ENCODE measurements at places on chromosomes 5 and 9.

DNA sequence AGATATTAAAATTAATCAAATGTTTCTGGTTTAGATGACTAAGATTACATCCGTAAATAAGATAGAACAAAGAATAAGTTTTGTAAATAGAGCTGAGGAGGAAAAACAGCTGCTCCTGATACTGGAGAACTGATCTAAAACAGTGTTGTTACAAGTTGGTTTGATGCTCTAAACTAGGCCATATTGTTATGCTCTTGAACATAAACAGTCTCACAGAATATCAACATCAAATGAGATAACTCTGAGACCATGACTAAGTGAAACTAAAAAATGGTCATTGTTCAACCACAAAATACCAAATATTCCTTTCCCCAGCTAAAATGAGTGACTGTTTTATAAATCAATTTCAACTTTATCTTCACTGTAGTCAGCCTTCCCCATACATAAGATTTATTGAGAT, 16.5 kb upstream of the SRFBP1 start:
- no peak for DNase-seq

GRCh38 chr5:54040804-54041203, 269.6 kb downstream of the ARL15 start:
- no peak for DNase-seq

- no peak for DNase-seq
Measured at GRCh38 chr5:140043508-140043872, 391 bp upstream of the NRG2 start.

DNA sequence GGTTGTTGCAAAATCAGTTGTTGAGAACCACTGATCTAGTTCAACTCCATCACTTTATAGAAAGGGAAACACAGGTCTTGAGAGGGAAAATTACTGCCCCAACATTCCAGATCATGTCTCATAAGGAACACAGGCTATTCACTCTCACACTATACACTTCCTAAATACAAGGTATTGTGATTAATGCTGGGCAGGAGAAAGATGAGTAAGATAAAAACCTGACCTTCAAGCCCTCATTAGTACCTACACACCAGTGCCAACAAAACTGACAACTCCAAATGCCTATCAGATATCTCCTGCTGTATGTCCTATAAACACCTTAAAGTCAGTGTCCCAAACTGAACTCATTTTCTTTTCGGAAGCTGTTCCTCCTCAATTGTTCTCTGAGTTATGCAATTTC, 8.2 kb downstream of the GNE start:
- DNase-seq: no peak

DNA sequence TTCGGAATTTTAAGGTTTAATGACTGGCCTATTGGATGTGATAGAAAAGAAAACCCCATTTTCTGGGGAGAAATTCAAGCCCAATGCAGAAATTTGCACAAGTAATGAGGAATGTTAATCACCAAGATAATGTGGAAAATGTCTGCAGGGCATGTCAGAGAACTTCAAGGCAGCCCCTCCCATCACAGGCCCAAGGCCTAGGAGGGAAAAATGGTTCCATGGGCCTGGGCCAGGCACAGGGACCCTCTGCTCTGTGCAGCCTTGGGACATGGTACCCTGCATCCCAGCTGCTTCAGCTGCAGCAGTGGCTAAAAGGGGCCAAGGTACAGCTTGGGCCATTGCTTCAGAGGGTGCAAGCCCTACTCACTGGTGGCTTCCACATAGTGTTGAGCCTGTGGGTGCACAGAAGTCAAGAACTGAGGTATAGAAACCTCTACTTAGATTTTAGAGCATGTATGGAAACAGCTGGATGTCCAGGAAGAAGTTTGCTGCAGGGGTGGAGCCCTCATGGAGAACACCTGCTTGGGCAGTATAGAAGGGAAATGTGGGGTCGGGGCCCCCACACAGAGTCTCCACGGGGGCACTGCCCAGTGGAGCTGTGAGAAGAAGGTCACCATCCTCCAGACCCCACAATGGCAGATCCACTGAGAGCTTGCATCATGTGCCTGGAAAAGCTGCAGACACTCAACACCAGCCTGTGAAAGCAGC, 12.2 kb downstream of the FBXO10 start:
- DNase-seq: no peak

GRCh38 chr9:71895117-71895516, 15.9 kb downstream of the ABHD17B start:
- DNase-seq: no peak

GRCh38 chr5:153537207-153537606, 46.7 kb downstream of the GRIA1 start:
- no peak for DNase-seq

GRCh38 chr9:75889977-75890471, 449 bp upstream of the PCSK5 start:
- DNase-seq: no peak

GRCh38 chr5:124748687-124749594, 2.5 kb upstream of the ZNF608 start:
- DNase-seq: no peak

- DNase-seq: no peak
Measured at GRCh38 chr9:121156263-121156731, 45.4 kb downstream of the RAB14 start.

GRCh38 chr5:145925803-145926202, 10.6 kb upstream of the SH3RF2 start:
- DNase-seq: no peak

DNA sequence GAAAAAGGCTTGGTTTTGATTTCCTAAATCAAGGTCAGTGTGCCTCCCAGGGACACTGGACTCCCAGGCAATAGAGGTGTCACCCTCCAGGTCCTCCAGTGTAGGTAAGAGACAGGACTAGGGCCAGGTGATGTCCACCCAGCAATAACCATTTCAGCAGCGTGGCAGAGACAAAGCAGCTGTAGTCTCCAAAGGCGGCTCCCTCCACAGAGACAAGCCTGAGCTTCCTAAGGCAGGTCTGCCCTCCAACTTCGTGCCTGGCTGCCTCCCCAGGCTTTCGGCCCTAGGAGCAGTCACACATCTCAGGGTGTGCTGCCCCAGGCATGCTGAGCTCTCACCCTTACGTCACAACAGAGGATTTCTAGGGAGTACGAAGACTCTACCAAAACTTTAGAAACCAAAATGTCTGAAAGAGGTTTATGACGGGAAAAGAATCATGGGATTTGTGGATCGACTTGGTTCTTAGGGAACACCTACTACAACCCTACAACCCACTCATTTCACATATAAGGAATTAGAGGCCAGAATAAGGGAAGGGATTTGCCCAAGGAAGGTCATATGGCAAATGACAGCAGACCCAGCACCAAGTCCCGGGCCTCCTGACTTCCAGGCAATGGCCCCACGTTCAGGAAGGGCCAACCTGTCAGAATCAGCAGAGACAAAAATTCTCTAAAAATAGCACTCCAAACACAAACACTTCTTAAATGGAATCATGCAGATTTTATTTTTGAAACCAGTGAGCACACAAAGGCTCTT, 105.5 kb downstream of the KLHL3 start:
- DNase-seq: no peak

GRCh38 chr5:5480481-5481111, 58.1 kb downstream of the ICE1 start:
- no peak for DNase-seq

GRCh38 chr9:93950619-93951601, 4.2 kb downstream of the BARX1 start:
- no peak for DNase-seq

DNA sequence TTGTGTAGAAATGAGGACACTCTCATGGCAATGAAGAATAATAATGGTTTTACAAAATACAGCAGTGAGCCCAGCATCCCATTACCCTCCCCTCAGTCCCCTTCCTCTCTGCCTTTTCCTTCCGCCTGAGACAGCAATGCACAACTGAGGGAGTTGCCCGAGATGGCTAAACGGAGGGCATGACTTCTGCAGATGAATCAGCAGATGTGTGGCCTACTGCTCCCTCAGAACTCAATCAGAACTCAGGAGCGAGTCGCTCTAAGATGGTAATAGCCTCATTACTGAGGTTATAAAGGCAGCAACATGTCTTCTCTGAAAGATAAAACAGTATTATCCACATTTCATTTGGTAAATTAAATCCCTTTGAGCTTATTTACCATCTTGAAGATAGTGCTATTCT, 326.6 kb downstream of the ENC1 start:
- no peak for DNase-seq

DNA sequence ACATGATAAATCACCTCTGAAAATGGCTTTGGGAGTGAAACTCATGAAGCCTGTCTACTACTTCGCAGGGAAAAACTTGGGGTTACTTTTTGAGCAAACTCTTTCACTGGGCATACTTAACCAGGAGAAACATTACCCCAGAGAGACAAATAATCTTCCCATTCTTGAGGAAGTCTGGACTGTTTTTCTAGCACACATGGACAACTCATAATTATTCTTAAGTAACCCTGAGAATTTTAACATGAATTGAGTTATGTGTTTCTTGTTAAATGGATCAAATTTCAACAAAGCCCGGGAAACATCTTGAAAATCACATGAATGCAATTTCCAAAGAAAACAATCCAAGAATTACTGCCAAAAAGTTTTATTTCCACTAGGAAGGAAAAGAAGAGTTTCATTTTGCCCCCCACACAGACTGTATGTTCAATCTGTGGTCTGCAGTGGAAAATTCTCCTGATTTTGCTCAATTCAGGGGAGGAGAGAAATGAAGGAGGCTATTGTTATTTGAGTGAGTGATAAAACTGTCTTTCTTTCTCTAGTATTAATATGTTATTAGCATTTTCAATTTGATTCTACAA, 564.8 kb upstream of the CLINT1 start:
- no peak for DNase-seq

DNA sequence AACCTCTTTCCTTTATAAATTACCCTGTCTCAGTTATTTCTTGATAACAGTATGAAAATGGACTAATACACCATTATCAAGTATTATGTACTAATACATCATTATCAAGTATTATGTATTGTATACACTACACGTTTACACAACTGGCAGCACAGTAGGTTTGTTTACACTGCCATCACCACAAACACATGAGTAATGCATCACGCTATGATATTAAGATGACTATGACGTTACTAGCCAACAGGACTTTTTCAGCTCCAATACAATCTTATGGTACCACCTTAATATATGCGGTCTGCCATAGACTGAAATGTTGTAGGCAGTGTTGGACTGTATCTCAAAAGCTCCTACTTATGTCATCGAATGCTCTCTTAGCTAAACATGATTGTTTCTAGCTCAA, 28.2 kb downstream of the PRELID2 start:
- no peak for DNase-seq

GRCh38 chr9:108241384-108242073, 614.3 kb downstream of the ACTL7B start:
- no peak for DNase-seq

- no peak for DNase-seq
Measured at GRCh38 chr9:116368680-116369079, 215.1 kb downstream of the PAPPA start.

- DNase-seq: no peak
Measured at GRCh38 chr9:131720330-131720729, 19.5 kb downstream of the RAPGEF1 start.

GRCh38 chr5:138110266-138110963, 26.6 kb downstream of the WNT8A start:
- DNase-seq: no peak

- no peak for DNase-seq
Measured at GRCh38 chr9:7454624-7455023, 345.0 kb downstream of the DMAC1 start.

GRCh38 chr5:36052538-36052937, 14.1 kb downstream of the UGT3A2 start:
- no peak for DNase-seq

DNA sequence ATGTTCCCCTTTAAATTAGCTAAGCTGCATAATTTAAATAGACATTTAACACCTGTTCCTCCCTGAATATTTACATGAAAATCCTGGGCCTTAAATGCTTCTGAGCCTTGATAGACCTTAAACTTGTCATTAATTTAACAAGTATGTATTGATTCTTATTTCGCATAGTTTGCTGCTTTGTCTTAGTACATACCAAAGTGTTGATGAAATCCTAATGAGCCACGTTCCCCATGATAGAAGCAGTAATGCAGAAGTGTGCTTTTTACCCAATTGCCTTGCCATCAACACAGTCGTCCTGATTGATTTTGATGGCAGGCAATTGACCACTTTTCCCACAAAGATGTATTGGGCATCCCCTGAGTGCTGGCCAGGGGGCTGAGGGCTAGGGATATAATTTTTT, 213.5 kb downstream of the SGCD start:
- no peak for DNase-seq

DNA sequence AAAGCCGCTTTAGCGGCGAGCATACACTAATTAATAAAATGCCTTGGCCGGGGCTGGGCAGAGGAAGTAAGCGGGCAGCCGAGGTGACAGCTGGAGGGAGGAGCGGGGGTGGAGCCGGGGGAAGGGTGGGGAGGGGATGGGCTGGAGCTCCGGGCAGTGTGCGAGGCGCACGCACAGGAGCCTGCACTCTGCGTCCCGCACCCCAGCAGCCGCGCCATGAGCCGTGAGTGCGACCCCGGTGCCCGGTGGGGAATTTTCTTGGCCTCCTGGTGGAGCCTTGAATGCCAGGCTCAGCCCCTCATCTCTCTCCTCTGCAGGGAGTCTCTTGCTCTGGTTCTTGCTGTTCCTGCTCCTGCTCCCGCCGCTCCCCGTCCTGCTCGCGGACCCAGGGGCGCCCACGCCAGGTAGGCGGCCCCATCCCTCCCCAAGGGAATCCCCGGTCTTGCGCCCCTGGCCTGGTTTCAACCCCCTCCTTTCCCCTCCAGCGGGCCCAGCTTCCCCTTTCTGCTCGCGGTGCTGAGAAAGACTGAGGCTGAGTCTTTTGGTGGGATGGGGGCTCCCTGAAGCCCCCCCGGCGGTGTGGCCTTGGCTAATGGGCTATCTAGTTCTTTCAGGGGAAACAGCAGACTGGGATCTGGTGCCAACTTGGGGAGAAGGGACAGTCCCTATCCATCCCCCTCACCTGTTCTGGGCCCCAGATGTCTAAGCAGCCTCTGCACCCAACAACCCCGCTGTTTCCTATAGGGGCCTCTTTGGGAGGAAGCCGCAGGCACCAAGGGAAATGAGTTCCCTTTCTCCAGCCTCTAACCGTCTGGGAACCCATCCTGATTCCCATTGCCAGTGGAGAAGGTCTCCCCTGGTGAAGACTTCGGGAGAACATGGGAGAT, at the start of gene PTGS1:
TSS of gene PTGS1 (plus strand) at position 156 of the 887 bp plus-strand sequence. CDS start at position 217, 61 bp downstream.
- no peak for DNase-seq

DNA sequence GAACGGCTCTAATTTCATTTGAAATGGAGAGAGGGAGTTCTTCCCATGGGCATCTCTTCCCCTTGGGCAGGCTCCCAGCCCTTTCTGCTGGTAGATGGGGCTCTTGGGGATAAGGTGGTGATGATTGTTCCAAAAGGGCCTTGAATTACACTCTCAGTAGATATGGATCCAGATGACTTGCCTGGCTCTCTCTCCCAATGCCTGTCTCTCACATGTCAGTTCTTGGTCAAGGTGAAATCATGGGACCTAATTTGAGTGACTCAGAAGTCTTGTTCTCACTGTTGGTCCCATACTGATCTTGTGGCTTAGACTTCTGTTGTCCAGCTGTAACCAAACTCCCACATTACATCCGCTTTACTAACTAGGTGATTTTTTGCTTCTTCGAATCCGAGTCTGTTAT, 317.0 kb upstream of the RFX3 start:
- DNase-seq: no peak
